ENCODE measurements at places on chromosomes 7 and 10. TPM values are rescaled to one million over a fixed set of nuclear protein-coding genes. Genes with fewer than 3 reads are reported as not detected.
A peak's percentile ranks its signal among the peaks of the same experiment; 100 is the strongest.

DNA sequence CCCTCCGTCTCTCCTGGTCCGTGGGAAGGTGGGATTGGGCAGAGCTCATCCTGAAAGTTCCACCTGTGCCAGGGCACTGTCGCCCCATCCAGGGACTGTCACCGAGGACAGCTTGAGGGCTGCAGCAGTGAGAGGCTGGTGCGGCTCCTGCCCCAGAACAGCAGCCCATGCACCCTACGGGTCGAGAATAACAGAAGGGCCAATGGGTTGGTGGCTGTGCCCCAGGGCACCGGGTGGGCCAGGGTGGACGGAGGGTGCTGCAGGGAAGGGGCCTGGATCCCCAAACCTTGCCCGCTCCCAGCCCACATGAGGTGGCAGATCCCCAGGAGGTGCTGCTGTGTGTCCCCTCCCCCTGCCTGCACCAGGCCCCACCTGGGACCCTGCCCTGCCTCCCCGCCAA, 23.9 kb downstream of the UNCX start:
- no peaks in the 10 kb centered on the region for H3K36me3 ChIP-seq
- H3K4me3 ChIP-seq: no peak overlapping the region
- H3K27me3 ChIP-seq: peaks cover 91% of the 10 kb centered on the region

- DNase-seq: peak; percentile 88
- H3K4me1 ChIP-seq: peaks cover 41% of the 10 kb centered on the region
- H3K27ac ChIP-seq: peak overlapping the region; percentile 100
- H3K27me3 ChIP-seq: no peaks in the 10 kb centered on the region
These were observed 445 bp downstream of the REEP3 start for GRCh38 chr10:63521416-63522276.

DNA sequence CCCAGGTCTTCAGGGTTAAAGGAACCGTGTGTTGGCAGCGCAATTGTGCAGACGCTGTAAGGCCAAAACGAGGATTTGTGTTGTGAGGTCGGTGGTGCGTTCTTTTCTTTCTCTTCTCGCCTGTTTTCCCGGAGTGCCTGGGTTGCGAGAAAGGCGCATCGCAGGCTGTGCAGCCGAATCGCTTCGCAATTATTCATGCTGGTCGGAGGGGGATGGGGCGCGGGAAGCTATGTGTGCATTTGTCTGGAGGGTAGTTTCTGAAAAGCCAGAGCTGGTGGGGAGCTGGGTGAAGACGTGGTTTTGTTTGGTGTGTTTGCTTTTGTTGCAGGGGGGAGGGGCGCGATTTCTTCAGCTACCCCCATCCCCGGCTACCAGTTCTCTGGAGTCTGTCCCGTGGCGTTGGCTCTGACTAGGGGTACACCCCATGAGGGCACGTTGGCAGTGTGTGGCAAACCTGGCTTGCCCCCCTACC, 2.1 kb downstream of the MXI1 start:
- H3K27ac ChIP-seq: peak overlapping the region; percentile 98
- peaks cover 33% of the 10 kb centered on the region for H3K4me1 ChIP-seq
- DNase-seq: peak; percentile 89
- peak overlapping the region; percentile 70 for H3K4me3 ChIP-seq

DNA sequence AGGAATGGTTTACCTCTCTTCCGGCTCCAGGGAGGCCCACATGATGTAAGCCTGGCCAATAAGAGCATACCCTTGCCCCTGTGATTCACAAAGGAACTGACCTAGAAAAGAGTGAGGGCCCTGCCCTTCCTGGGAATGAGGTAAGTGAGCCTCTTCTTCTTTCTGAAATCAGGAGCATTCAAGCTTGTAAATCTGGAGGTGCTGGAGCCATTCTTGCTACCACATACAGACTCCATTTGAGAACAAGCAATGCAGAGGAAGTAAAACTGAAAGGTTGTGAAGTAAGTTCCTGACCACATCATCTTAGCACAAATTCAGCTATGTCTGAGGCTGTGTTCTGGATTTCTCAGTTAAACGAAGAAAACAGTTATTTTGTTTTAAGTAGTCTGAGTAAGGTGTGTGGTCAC, 132.2 kb downstream of the CD36 start:
- no peak for DNase-seq
- H3K27ac ChIP-seq: peak overlapping the region; percentile 87
- H3K36me3 ChIP-seq: no peaks in the 10 kb centered on the region
- H3K4me1 ChIP-seq: peaks cover 85% of the 10 kb centered on the region
- no peak overlapping the region for H3K4me3 ChIP-seq

DNA sequence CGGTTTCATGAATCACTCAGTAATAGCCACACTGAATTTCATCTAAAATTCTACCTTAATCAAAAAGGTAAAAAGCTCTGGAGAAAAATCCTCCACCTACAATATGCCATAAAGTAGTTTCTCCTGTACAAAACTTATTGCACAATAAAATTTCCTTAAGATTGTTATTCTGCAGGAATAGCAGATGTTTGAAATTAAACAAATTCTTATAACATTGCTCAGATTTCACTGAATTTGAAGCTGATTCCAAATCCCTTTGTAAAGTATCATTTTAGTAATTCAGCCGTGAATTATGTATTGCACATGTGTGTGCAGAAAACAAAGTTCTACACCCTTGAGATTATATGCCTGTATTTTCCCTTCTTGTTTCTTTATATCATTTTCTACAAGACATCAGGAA, 123.8 kb downstream of the AMPH start:
- DNase-seq: no peak
- H3K4me3 ChIP-seq: no peak overlapping the region
- H3K27me3 ChIP-seq: no peaks in the 10 kb centered on the region
- no peaks in the 10 kb centered on the region for H3K36me3 ChIP-seq

DNA sequence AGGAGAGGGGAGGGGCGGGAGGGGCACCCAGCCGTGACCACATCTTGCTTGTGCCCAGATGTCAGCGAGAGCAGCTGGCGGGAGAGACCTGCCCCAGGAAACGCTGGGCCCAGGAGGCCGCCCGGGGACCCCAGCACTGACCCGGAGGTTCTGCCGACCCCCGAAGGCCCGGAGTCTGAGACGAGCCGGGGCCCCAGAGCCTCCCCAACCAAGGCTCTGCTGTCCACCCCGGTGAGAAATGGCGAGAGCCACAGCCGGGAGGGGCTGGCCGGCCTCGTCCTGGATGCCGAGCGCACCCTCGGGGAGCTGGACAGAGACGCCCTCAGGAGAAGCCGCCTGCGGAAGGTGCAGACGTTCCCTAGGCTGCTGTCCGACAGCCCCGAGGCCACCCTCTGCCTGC, 25.9 kb downstream of the KNDC1 start:
- H3K36me3 ChIP-seq: no peaks in the 10 kb centered on the region
- no peak overlapping the region for H3K27ac ChIP-seq
- no peak for DNase-seq
- H3K27me3 ChIP-seq: no peaks in the 10 kb centered on the region
- no peak overlapping the region for H3K4me3 ChIP-seq

- DNase-seq: no peak
- peaks cover 25% of the 10 kb centered on the region for H3K4me1 ChIP-seq
- H3K27me3 ChIP-seq: no peaks in the 10 kb centered on the region
- H3K27ac ChIP-seq: peak overlapping the region; percentile 82
- H3K4me3 ChIP-seq: peak overlapping the region; percentile 21
These were observed 82.7 kb downstream of the SLC37A3 start for GRCh38 chr7:140315498-140316164.

DNA sequence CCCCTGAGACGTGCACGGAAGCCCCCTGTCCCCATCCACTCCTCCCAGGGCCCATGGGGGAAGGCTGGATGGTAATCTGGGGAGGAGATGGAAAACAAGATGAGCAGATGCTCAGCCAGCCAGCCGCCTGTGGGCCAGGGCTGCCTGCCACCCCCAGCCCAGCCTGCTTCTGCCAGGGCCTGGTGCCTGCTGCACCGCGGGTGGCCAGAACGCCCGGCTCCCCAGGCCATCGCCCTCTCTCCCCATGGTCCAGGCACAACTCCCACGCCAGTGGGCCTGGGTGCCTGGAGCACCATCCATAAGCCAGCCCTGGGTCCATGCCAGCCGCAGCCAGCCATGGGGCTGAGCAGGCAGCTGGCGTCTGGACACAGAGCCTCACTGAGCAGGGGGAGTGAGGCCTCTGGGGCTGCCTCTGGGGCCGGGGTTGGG, 57.2 kb upstream of the ELN start:
- no peak overlapping the region for H3K4me3 ChIP-seq
- H3K27ac ChIP-seq: no peak overlapping the region
- no peaks in the 10 kb centered on the region for H3K36me3 ChIP-seq
- no peak for DNase-seq

- H3K36me3 ChIP-seq: no peaks in the 10 kb centered on the region
- H3K27ac ChIP-seq: no peak overlapping the region
- no peaks in the 10 kb centered on the region for H3K4me1 ChIP-seq
- no peaks in the 10 kb centered on the region for H3K27me3 ChIP-seq
- no peak overlapping the region for H3K4me3 ChIP-seq
These were observed 712.1 kb downstream of the PHTF2 start for GRCh38 chr7:78510580-78511188.

DNA sequence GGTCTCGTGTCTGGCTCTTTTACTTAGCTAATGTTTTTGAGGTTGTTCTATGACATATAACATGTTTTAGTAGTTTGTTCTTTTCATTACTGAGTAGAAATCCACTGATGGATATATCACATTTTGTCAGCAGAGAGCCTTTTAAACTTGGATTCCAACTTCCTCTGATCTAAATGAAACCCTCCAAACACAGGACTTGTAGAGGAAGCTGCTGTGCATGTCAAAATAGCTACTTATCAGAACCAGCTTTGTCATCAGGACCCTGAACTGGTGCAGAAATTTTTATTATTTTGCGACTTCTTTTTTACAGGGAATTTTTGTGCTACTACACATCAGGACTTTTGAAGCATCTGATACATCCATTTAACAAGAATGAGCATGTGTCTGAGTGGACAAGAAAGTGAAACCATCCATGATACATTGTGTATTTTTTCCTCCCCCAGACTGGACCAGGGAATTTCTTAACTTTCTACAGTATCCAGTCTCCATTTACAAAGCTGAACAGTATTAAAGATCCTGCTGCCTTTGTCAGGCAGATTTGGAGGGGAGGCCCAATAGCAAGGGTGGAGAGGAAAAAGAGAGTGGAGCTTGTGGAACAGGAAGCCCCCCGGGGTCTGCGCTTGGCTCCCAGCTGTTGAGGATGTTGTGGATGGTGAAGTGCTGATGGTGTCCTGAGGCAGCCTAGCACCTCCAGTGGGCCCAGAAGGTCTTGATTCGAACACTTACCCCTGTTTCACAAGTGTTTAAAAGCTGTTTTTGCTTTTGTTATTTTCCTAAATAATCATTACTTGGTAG, 29.3 kb upstream of the MTPAP start:
- no peaks in the 10 kb centered on the region for H3K36me3 ChIP-seq
- no peaks in the 10 kb centered on the region for H3K4me1 ChIP-seq
- no peak for DNase-seq

DNA sequence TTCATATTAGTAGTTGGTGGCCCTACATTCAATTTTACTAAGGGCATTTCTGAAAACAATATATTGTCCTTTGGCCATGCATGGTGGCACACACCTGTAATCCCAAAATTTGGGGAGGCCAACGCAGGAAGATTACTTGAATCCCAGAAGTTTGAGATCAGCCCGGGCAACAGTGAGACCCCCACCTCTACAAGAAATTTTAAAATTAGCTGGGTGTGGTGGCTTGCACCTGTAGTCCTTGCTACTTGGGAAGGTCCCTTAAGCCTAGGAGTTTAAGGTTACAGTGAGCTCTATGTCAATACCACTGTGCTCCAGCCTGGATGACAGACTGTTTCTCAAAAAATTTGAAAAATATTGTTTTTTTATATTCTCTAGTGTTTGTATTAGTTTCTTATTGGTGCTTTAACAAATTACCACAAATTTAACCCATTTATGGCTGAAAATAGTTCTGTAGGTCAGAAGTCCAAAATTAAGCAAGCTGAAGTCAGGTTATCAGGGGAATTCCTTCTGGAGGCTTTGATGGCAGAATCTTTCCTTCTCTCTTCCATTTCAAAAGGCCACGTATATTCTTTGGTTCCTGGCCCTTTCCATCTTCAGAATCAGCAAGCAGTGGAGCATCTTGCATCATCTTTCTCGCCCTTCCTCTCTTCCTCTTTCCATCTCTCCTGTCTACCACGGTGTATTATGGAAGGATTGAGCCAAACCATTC, 12.4 kb downstream of the CBX3 start:
- H3K36me3 ChIP-seq: no peaks in the 10 kb centered on the region
- no peak for DNase-seq
- no peak overlapping the region for H3K4me3 ChIP-seq
- no peak overlapping the region for H3K27ac ChIP-seq
- no peaks in the 10 kb centered on the region for H3K27me3 ChIP-seq

GRCh38 chr7:33922820-33923219, 17.5 kb downstream of the BMPER start:
- no peak overlapping the region for H3K4me3 ChIP-seq
- peak; percentile 74 for DNase-seq
- no peak overlapping the region for H3K27ac ChIP-seq
- H3K27me3 ChIP-seq: no peaks in the 10 kb centered on the region
- H3K4me1 ChIP-seq: peaks cover 3% of the 10 kb centered on the region
- no peaks in the 10 kb centered on the region for H3K36me3 ChIP-seq

DNA sequence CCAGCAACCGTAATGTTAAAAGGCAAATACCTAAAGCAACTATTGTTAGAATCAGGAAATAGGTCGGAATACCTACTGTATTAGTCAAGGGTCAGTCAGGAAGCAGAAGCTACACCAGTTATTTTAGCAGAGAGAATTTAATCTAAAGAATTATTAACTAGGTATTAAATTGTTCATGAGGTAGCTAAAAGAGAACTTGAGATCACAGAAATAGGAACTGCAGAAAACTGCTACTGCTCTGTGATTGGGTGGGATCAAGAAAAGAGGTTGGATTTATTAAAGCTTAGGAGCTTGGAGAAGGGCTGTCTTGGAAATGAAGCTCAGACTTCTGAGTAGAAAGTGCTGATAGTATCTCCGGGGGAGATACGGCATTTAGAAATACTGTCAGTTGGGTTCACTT, 20.0 kb upstream of the ZNF438 start:
- H3K36me3 ChIP-seq: no peaks in the 10 kb centered on the region
- H3K27ac ChIP-seq: no peak overlapping the region
- H3K4me3 ChIP-seq: no peak overlapping the region
- no peak for DNase-seq

SLC18A3 gene
- total RNA-seq: 2.5 TPM

OLAH gene
- 0.71 TPM for total RNA-seq

PPP1R3A gene
- total RNA-seq: not detected

SAMD9L gene
- total RNA-seq: 6.9 TPM

THSD7A gene
- 5.0 TPM for total RNA-seq

AGR3 gene
- total RNA-seq: not detected

CCDC172 gene
- total RNA-seq: not detected

All from sigmoid colon (tissue), 7 donors.